Activated naive CD4-positive, alpha-beta T cell treated with anti-CD3 and anti-CD28 coated beads, Interleukin-2, amount 50 U/mL, for 16 hours (primary cell): ENCODE measurements at places on chromosomes 7 and 10.
A peak's percentile ranks its signal among the peaks of the same experiment; 100 is the strongest.

- DNase-seq: no peak
Observed at GRCh38 chr10:120980279-120981255, 129.4 kb downstream of the WDR11 start.

DNA sequence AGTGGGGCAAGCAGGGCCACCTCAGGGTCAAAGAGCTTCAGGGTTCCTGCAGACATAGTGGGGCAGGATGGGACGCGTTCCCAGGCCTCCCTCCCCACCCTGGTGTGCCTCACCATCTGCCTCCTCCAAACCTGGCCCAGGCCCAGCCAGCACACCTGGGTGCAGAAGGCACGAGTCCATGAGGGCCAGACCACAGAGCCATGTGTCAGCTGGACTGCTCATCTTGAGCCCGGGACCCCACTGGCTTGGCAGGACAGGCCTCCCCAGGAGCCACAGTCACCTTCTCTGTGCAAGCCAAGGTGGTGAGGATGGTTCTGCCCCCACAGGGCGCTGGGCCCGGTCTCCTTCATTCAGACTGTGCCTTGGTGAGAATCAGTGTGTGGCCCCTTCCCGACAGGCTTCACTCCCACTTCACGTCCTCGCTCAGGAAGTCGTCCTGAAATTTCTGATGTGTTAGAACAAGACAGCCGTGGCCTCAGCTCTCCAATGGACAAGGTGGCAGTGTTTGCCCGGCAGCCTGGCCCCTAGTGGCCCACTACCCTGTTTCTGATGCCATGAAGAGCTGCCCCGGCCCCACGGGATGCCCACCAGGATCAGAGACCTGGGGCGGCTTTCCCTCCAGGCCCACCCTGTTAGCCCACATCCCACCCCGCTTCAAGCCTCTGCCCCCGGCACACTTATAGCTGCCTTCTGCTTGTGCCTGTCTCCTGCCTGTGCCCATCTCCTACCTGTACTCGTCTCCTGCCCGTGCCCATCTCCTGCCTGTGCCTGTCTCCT lies 59.6 kb upstream of the EBF3 start:
- no peak for DNase-seq

GRCh38 chr10:96608262-96608661 lies 21.4 kb upstream of the TM9SF3 start:
- DNase-seq: no peak

DNA sequence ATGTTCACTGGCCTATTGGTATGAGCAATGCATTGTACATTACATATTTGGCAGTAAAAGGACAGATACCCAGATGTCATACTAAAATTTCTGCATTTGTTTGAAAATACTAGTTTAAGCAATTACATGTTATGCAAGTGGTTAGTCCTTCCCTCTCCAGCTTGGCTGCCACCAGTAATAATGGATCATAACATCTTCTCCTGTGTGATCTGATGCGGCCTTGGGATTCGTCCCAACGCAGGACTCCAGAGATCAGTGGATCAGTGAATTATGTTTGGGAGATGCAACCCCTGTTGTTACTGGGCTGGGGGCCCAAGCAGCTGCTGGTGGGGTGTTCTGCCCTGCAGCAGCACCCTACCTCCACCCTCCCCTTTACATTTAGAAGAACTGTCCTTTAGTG lies 11.2 kb upstream of the PDK4 start:
- DNase-seq: no peak

- DNase-seq: no peak
Observed at GRCh38 chr7:119522698-119523097, 750.3 kb upstream of the KCND2 start.

- no peak for DNase-seq
Observed at GRCh38 chr10:131722121-131722520, 178.7 kb upstream of the PPP2R2D start.

DNA sequence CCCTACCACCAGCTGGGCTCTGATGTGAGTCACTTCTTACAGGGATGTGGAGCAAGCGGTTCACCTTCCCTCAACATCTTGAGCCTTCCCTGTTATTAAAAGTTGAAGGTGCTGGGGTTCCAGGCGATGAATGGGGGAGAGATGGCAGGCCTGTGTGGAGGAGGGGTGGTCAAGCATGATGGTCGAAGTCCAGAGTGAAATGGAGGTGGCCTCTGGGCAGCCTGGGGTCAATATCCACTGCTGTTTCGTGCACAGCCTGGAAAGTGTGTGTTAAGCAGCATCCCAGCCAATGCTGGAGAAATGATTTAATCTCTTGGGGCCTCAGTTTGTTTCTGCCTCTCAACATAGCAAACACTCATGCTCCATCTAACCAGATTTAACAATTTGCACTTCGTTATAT lies 33.7 kb upstream of the DMBT1 start:
- no peak for DNase-seq

GRCh38 chr7:128318691-128319090 lies 25.0 kb downstream of the RBM28 start:
- DNase-seq: no peak

- DNase-seq: no peak
Observed at GRCh38 chr7:55588976-55589604, 16.8 kb upstream of the VOPP1 start.

GRCh38 chr10:90872648-90873020 lies 860 bp downstream of the RPP30 start:
- peak; percentile 17 for DNase-seq

DNA sequence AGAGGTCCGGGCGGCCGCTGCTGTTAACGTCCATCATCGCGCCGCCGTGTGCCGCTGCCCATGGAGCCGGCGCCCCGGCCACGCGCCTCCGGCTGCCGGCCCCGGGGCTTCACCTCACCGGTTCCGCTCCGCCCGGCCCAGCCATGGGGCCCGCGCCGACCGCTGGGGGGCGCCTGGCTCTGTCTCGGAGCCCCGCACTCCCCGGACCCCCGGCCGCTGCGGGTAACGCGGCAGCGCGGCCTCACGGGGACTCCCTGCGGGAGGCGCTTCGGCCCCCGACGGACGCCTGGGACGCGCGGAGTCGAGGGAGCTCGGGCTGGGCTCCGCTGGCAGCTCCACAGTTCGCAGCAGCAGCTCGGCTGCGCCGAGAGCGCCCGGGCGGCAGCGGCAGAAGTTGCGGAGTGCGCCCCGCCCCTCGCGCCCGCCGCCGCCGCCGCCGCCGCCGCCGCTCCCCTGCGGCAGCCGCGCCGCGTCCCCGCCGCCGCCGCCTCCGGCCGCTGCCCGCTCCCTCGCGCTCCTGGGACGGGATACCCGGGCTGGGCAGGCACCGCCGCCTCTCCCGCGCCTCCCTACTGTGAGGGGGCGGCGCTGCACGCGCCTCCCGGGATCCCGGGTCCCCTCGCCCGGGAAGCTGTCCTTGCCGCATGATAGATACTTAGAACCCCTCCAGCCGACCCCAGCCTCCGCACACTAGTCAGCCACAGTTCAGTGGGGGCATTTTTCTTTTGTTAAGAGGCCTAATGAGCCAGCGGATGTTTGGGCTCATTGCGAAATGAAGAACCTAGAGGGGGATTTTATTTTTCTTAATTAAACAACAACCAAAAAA lies at the start of gene HTR7:
HTR7 (minus strand) TSS at position 405 of the 826 bp plus-strand sequence; CDS start at position 37, 368 bp downstream.
- peak; percentile 71 for DNase-seq

GRCh38 chr7:29429401-29429800 lies 134.2 kb upstream of the PRR15 start:
- DNase-seq: no peak

- DNase-seq: no peak
Observed at GRCh38 chr7:26337232-26337865, 45.7 kb downstream of the SNX10 start.
